Effector CD4-positive, alpha-beta T cell (primary cell): ENCODE measurements at places on chromosomes 7 and 10.

GRCh38 chr10:114957122-114957521 is 19.1 kb downstream of the TRUB1 start:
- DNase-seq, result no peak

GRCh38 chr7:50092579-50093491 is at the start of gene ZPBP:
ZPBP (minus strand) TSS chr7:50093246; CDS start chr7:50093194, 52 bp downstream.
- peak; percentile 48 for DNase-seq

DNA sequence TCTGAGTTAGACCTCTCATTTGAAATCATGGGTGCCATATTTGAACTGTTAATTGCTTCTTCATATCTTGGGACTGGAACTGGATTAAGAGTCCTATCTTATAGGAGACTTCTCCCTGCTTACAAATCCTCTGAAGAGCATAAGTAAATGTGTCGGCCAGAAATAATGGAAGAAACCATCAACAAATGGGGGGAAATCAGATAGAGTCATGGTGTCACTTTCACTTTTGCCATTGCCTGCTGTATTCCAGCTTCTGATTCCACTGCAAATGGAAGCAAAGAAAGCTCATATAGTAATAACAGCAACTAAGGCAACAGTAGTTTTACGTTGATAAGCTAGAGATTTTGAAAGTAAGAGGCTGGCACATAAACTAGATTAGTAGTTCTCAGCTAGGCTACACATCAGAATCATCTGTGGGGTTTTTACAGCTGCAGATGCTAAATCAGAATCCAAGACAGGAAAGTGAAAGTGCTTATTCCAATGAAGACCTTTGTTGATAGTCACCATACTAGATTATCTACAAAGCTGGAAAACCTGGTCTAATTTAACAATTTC is 12.3 kb upstream of the CRPPA start:
- no peak for DNase-seq

- no peak for DNase-seq
Observed at GRCh38 chr7:74598558-74598957, 59.0 kb upstream of the GTF2I start.

- no peak for DNase-seq
Observed at GRCh38 chr10:74927701-74928100, 101.3 kb downstream of the KAT6B start.

DNA sequence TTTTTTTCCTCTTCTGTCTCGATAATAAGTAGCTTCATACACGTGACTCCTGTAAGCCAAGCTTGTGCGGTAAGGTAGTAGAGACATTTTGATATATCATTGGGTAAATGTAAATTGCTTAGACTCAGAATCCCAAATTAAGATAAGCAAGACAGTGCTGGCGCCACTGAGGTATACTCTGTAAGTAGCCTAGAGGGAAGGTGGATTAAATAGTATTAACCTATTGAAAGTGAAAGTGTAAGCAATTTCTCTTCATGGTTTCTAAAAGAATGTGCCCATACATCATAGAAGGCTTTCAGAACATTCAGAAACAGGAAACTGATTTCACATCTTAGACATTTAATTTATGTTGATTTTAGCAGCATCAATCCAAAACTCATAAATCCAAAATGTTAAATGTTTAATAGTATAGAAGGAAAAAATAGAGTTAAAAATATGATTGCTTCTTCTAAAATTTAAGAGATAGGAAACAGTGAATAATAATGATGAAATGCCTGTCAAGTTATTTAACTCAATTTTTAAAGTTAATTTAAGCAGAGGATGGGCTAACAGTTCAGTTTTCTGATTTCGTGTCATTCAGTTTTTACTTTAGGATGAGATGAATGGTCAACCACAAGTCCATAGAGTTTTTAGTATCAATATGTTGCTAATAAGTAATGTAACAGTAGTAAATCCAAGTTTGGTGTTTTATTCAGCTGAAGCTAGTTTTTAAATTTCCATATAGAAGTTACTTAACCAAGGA is 36.8 kb downstream of the LRRC72 start:
- DNase-seq, result no peak

GRCh38 chr7:77242554-77242953 is 42.9 kb upstream of the FGL2 start:
- no peak for DNase-seq

DNA sequence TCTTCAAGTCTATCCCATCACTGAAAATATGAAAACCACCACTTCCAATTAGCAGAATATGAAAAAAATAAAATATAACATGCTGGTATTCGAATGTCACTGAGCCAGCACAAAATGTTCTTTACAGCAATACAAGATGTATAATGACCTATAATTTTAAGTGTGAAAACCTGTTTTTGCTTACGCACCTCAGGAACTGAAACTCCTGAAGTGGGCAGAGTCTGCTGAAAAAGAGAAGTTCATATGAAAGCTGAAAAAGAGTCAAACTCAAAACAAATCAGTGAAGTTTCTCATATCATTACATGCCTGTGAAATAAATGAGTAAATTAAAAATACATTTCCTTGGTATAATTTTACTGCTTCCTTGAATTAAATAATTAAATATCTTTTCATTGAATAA is 272.5 kb downstream of the DGKB start:
- DNase-seq, result no peak

DNA sequence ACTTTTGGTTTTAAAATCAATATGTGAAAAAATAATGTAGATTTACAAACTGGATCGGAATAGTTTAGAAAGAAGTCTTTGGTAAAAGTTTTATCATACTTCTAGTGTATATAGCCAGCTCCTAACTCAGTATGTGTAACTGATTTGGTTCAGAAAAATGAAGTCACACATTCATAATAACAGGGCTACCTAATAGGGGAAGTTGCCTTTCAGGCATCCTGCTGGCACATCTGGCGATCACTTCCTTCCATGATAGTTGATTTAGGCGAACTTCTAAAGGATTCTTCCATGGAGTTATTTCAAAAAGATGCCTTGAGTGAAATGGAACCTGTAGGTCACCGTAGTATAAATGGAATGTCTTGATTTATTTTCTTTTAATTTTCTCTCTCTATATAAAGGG is 69.1 kb downstream of the SHH start:
- DNase-seq, result no peak
